ENCODE measurements at places on chromosomes 1 and 21. TPM values are rescaled to one million over a fixed set of nuclear protein-coding genes. Genes with fewer than 3 reads are reported as not detected.
A peak's percentile ranks its signal among the peaks of the same experiment; 100 is the strongest.

Gene RAB25
- total RNA-seq = 2.7 TPM

Gene APCS
- total RNA-seq = not detected

DNA sequence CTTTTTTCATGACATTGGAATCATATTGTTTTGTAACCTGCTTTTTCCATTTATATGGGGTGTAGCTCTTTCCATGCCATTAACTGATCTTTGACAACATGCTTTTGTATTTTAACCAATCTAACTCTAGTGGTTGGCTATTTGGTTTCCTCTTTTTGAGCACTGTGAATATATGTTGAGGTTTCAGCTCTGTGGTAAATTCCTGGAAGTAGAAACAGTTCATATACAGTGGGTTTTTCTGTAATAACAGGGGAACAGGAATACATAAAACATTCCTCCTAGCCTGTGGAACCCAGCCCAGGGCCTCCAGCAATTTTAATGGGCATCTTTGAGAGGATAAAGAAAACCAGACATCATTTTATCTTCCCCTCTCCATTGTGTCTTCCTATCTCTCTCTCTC lies 17.4 kb downstream of the AZIN2 start:
- H3K27ac ChIP-seq = peak overlapping the region; percentile 56
- no peak for DNase-seq
- H3K4me1 ChIP-seq = peaks cover 37% of the 10 kb centered on the region
- peak overlapping the region; percentile 0 for H3K4me3 ChIP-seq
- no peaks in the 10 kb centered on the region for H3K27me3 ChIP-seq

DNA sequence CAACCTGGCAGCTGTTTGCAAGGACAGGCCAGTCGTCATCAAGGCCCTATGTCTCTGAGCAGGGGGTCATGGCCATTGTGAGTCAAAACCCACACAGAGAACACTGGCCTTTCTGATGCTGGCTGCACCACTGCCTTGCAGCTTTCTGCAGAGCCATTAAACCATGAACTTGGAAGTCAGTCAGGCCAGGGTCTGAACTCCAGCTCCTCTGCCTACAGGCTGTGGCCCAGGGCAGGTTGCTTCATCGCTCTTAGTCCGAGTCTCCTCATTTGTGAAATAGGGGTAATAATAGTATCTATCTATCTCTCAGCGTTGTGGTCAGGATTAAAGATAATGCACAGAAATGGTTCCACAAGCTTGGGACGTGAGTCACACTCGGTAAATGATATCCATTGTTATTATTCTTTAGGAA lies 35.8 kb upstream of the HIVEP3 start:
- no peaks in the 10 kb centered on the region for H3K36me3 ChIP-seq
- no peaks in the 10 kb centered on the region for H3K4me1 ChIP-seq
- no peaks in the 10 kb centered on the region for H3K27me3 ChIP-seq
- DNase-seq = no peak
- no peak overlapping the region for H3K4me3 ChIP-seq

DNA sequence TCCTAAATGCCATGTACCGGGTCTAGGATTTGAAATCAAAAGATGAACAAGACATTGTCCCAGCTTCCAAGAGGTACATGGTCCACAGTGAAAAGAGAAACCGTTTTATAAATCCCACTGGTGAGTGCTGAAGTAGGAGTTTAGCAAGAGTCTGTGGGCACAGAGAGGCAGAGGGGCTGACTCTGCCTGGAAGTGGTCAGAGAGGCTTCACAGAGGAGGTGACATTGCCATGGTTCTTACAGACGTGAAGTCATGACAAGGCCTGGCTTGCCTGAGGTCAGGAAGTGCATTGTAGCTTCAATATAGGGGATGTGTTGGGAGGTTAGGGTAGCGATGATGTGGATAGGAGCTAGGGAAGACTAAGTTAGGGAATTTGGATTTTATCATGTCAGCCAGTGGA lies 28.4 kb downstream of the MAPKAPK2 start:
- H3K4me3 ChIP-seq = no peak overlapping the region
- H3K36me3 ChIP-seq = no peaks in the 10 kb centered on the region
- no peak overlapping the region for H3K27ac ChIP-seq
- peaks cover 38% of the 10 kb centered on the region for H3K4me1 ChIP-seq
- no peaks in the 10 kb centered on the region for H3K27me3 ChIP-seq

GRCh38 chr1:115136706-115137105 lies 47.4 kb upstream of the TSPAN2 start:
- H3K36me3 ChIP-seq = no peaks in the 10 kb centered on the region
- H3K4me1 ChIP-seq = no peaks in the 10 kb centered on the region
- no peak overlapping the region for H3K27ac ChIP-seq
- no peak for DNase-seq

Gene SPRR2F
- total RNA-seq = not detected

Gene OR2T35
- not detected for total RNA-seq

DNA sequence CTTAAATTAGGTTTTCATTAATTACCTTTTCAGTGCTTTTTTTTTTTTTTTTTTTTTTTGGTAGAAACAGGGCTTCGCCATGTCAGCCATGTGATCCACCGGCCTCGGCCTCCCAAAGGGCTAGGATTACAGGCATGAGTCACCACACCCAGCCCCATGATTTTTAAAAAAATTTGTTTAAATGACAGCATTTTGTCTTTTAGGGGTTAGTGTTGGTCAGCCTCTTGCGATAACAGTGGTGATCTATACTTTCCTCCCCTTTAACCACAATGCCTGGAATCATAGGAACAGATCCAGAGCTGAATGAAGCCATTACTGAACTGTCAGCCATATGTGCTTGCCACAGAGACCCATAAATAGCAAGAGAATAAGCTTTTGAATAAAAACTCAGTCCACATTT lies 73.9 kb downstream of the CACHD1 start:
- no peaks in the 10 kb centered on the region for H3K36me3 ChIP-seq
- H3K27me3 ChIP-seq = no peaks in the 10 kb centered on the region
- H3K27ac ChIP-seq = no peak overlapping the region
- H3K4me1 ChIP-seq = peaks cover 4% of the 10 kb centered on the region

DNA sequence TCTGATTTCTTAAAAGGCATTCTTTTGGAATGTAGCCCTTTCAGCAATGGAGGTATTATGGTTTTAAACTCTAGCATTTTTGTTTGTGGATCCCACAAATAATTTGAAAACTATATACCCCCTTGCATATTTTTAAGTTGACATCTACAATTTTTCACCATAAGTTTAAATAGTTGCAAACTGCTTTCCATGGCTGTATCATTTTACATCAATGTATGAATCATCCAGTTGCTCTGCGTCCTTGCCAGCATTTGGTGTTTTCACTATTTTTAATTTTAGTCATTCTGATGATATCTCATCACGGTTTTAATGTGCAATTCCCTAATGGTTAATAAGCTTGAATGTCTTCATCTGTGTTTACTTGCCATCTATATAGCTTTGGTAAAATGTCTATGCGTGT lies 20.7 kb downstream of the DIPK1A start:
- no peaks in the 10 kb centered on the region for H3K27me3 ChIP-seq
- DNase-seq = no peak

DNA sequence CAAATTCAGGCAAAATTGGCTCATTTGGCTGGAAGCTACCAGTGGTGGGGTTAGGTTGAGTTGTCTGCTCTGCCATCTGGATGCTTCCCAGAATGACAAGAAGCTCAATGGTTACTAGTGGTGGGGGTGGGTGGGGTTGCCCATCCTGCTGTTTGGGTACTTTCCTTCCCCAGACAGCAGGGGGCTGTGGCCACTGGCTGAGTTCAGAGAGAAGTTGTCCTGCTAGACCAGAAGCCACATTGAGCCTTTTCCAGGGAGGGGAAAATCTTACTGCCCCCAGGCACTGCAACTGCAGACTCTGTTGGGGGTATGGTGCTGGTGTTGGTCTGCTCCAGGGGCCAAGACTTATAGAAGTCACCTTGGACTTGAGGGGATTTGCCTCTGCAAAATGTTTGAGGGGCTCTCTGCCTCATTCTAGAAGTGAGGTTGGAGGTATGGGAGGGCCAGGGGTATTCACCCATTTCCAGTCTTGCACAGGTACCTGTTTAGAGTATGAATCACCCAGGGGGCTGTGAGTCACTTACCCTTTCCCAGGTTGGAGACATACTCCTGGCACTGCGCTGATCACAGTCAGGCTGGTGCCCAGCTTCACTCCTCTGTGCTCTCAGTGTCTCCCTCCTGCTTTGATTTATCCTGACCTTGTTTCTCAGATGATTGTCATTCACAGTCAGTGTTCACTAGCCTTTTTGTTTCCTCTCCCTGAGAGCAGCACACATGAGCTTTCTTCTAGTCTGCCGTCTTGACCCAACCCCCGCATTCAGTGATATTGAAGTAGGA lies 89.1 kb upstream of the NEGR1 start:
- no peaks in the 10 kb centered on the region for H3K27me3 ChIP-seq
- no peaks in the 10 kb centered on the region for H3K36me3 ChIP-seq

Gene NES
- not detected for total RNA-seq

DNA sequence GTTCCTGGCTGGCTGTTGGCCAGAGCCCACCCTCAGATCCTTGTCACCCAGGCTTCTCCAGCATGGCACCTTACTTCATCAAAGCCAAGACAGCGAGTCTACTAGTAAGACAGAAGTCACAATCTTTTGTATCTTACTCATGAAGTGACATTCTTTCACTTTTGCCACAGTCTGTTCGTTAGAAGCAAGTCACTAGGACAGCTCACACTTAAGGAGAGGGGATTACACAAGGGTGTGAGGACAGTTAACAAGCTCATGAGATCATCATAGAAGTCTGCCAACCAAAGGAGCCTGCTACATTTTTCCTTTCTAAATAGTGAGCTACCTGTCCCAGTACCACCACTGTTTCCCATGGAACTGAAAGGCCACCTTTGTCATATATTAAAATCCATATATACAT lies 61.5 kb downstream of the PACC1 start:
- peaks cover 13% of the 10 kb centered on the region for H3K36me3 ChIP-seq
- no peaks in the 10 kb centered on the region for H3K27me3 ChIP-seq
- no peak overlapping the region for H3K4me3 ChIP-seq
- H3K4me1 ChIP-seq = no peaks in the 10 kb centered on the region

Gene FCGR1A
- not detected for total RNA-seq

DNA sequence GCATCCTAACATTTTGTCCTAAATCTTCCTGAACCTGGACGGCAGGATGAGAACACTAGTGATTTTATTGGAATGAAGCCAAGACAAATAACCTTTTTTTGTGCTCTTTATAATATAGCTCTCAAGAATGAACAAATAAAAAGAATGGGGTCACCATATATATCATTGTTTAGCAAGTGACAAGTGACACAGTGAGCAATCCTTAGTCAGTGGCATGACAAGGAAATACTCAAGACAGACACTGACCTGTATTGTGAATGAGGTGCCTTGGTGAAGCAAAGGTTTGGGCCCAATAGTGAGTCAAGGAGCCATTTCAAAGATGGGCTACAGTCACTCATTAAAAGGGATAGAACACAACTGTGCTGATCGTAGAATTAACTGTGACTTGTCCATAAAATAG lies 35.7 kb downstream of the PTGFR start:
- H3K4me3 ChIP-seq = no peak overlapping the region
- no peaks in the 10 kb centered on the region for H3K36me3 ChIP-seq
- no peaks in the 10 kb centered on the region for H3K27me3 ChIP-seq
- H3K4me1 ChIP-seq = no peaks in the 10 kb centered on the region
- no peak for DNase-seq

GRCh38 chr1:83097715-83098114 lies 901.2 kb downstream of the TTLL7 start:
- no peaks in the 10 kb centered on the region for H3K36me3 ChIP-seq
- no peak overlapping the region for H3K27ac ChIP-seq
- DNase-seq = no peak
- H3K4me3 ChIP-seq = no peak overlapping the region
- no peaks in the 10 kb centered on the region for H3K4me1 ChIP-seq

- H3K4me1 ChIP-seq = no peaks in the 10 kb centered on the region
- no peak overlapping the region for H3K27ac ChIP-seq
- no peaks in the 10 kb centered on the region for H3K36me3 ChIP-seq
- no peaks in the 10 kb centered on the region for H3K27me3 ChIP-seq
- DNase-seq = no peak
Measured at GRCh38 chr1:76510672-76511557, 356.4 kb upstream of the ST6GALNAC5 start.

- no peaks in the 10 kb centered on the region for H3K36me3 ChIP-seq
- DNase-seq = no peak
- H3K27me3 ChIP-seq = no peaks in the 10 kb centered on the region
- no peak overlapping the region for H3K4me3 ChIP-seq
- H3K27ac ChIP-seq = no peak overlapping the region
- peaks cover 36% of the 10 kb centered on the region for H3K4me1 ChIP-seq
Measured at GRCh38 chr1:154749078-154749760, 120.9 kb downstream of the KCNN3 start.

Gene PAFAH2
- 11.4 TPM for total RNA-seq

Gene FLG2
- total RNA-seq = not detected

All from naive thymus-derived CD4-positive, alpha-beta T cell (primary cell).